ENCODE measurements at places on chromosomes 6 and 20. TPM values are rescaled to one million over a fixed set of nuclear protein-coding genes. Genes with fewer than 3 reads are reported as not detected.
A peak's percentile ranks its signal among the peaks of the same experiment; 100 is the strongest.

Gene PIGT
- 53.0 TPM for total RNA-seq

Gene SPATA2
- 8.4 TPM for total RNA-seq

Gene RWDD1
- total RNA-seq, result 39.5 TPM

Gene SLC22A1
- 0.81 TPM for total RNA-seq

Gene LY6G6C
- not detected for total RNA-seq

Gene TREM1
- total RNA-seq, result not detected

Gene GGTLC1
- total RNA-seq, result not detected

GRCh38 chr20:63737945-63738686 lies 1.5 kb upstream of the SLC2A4RG start:
- H3K27me3 ChIP-seq, result no peaks in the 10 kb centered on the region
- H3K4me3 ChIP-seq, result peak overlapping the region; percentile 56
- peaks cover 27% of the 10 kb centered on the region for H3K4me1 ChIP-seq
- peak; percentile 45 for DNase-seq
- peak overlapping the region; percentile 49 for H3K27ac ChIP-seq

DNA sequence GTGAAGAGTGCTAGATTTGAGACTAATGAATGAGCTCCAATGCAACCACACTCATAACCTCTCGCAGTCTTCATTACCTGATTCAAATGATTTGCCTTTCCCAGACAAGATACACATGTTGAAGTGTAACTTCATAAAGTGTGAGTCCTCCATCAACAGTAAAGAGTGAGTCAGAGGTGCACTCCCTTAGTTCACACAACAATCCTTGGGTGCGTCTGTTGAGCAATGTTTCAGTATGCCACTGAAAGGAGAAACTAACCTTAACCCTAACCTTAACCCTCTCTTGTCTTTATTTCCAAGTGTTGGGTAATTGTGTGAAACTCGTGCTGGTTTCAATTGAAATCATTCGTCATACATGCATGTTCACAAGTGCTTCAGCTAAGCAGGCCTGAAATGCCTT lies 21.0 kb upstream of the RIN2 start:
- H3K27me3 ChIP-seq, result peaks cover 9% of the 10 kb centered on the region
- peaks cover 19% of the 10 kb centered on the region for H3K4me1 ChIP-seq
- no peak overlapping the region for H3K4me3 ChIP-seq
- H3K27ac ChIP-seq, result no peak overlapping the region

DNA sequence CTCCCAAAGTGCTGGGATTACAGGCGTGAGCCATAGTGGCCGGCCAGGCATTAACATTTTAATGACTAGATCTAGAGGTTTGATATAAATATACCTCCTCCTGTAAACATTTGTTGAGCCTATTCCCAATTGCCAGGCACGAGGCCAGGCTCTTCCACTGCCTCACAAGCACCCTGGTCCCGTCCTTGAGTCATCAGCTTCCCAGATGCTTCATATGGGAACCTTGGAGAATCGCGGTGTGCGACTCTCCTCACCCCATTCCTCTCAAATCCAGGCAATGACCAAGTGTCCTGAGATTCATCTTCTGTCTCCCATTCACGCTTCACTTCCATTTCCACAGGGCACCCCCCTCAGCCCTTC lies 35.9 kb upstream of the PIM1 start:
- no peaks in the 10 kb centered on the region for H3K27me3 ChIP-seq
- no peak overlapping the region for H3K4me3 ChIP-seq
- peaks cover 66% of the 10 kb centered on the region for H3K4me1 ChIP-seq
- peak overlapping the region; percentile 89 for H3K27ac ChIP-seq

DNA sequence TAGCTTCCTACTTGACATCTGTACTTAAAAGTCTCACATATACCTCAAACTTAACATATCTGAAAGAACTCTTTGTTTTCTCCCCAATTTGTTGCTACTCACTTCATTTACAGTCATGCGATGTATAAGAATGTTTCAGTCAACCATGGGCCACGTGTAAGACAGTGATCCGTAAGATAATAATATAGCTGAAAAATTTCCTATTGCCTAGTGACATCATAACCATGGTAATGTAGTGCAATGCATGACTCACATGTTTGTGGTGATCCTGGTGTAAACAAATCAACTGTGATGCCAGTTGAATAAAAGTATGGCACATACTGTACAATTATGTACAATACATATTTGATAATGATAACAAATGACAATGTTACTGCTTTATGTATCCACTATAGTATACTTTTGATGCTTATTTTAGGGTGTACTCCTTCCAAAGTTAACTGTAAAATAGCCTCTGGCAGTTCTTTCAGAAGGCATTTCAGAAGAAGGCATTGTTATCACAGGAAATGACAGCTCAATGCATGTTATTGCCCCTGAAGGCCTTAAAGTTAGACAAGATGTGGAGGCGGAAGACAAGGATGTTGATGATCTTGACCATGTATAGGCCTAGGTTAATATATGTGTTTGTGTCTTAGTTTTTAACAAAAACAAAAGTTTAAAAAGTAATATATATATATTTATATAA lies 579.0 kb downstream of the EPHA7 start:
- H3K4me1 ChIP-seq, result no peaks in the 10 kb centered on the region
- H3K27me3 ChIP-seq, result no peaks in the 10 kb centered on the region
- no peak overlapping the region for H3K27ac ChIP-seq
- DNase-seq, result no peak

GRCh38 chr6:167882244-167882643 lies 55.5 kb downstream of the AFDN start:
- no peak overlapping the region for H3K4me3 ChIP-seq
- no peaks in the 10 kb centered on the region for H3K27me3 ChIP-seq
- DNase-seq, result no peak
- H3K27ac ChIP-seq, result no peak overlapping the region
- no peaks in the 10 kb centered on the region for H3K4me1 ChIP-seq
- peaks cover 24% of the 10 kb centered on the region for H3K36me3 ChIP-seq

- DNase-seq, result no peak
- H3K36me3 ChIP-seq, result no peaks in the 10 kb centered on the region
- no peak overlapping the region for H3K27ac ChIP-seq
- H3K27me3 ChIP-seq, result no peaks in the 10 kb centered on the region
- peaks cover 4% of the 10 kb centered on the region for H3K4me1 ChIP-seq
Observed at GRCh38 chr20:60407011-60407771, 449.0 kb downstream of the CDH26 start.

DNA sequence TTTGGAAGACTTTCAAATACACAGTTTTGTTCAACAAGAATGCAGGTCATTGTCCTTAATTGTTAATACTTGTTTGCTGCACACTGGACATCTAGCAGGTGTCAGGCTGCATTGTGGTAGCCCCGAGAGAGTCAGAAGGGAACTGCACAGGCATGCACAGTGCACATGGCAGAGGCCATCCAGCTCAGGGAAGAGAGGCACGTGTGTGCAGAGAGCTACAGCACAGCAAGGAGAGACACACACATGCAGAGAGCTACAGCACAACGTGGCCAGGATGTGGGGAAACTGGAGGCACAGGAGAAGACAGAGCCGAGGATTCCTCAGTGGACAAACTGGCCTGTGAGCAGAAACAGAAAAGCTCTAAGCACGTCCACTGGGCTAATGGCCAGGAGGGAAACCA lies 272.0 kb downstream of the SMOC2 start:
- no peaks in the 10 kb centered on the region for H3K4me1 ChIP-seq
- no peaks in the 10 kb centered on the region for H3K27me3 ChIP-seq
- no peak overlapping the region for H3K4me3 ChIP-seq
- no peak for DNase-seq
- H3K36me3 ChIP-seq, result no peaks in the 10 kb centered on the region

DNA sequence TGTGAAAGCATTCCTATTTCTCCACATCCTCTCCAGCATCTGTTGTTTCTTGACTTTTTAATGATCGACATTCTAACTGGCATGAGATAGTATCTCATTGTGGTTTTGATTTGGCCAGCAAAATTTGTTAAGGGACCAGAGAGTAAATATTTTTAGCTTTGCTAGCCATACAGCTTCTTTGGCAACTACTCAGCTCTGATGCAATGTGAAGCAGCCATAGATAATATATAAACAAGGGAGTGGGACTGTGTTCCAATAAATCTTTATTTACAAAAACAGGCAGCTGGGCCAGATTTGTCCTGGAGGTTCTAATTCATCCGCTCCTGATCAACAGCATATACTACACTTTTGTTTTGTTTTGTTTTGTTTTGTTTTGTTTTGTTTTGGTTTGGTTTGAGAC lies 202.9 kb downstream of the ZNF217 start:
- H3K27me3 ChIP-seq, result peaks cover 2% of the 10 kb centered on the region
- H3K36me3 ChIP-seq, result no peaks in the 10 kb centered on the region
- H3K27ac ChIP-seq, result no peak overlapping the region
- H3K4me3 ChIP-seq, result no peak overlapping the region

GRCh38 chr6:46637145-46637544 lies 15.5 kb downstream of the CYP39A1 start:
- H3K4me3 ChIP-seq, result no peak overlapping the region
- DNase-seq, result no peak
- peaks cover 15% of the 10 kb centered on the region for H3K27me3 ChIP-seq
- no peak overlapping the region for H3K27ac ChIP-seq
- no peaks in the 10 kb centered on the region for H3K36me3 ChIP-seq

DNA sequence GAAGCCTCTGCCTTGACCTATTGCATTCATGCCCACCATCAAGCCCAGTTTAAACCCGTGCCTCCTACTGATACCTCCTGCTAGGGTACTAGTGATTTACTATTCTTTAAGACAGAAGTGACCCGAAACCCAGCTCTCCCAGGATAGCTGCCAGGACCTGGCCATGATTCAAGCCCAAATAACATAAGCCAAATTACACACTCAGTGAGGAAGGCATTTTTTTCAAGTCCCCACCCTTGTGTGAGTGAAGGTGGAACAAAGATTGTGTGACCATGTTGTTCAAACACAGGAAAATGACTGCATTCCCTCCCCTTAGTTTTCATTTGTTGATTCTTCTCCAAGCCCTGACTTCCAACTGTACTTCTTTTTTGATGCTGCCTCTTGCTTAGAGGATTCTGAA lies 3.7 kb upstream of the KAT14 start:
- H3K27ac ChIP-seq, result no peak overlapping the region
- H3K4me3 ChIP-seq, result no peak overlapping the region
- H3K27me3 ChIP-seq, result peaks cover 3% of the 10 kb centered on the region
- peaks cover 20% of the 10 kb centered on the region for H3K4me1 ChIP-seq
- DNase-seq, result no peak
